T1000 (cell line): ENCODE measurements at places on chromosomes 3 and 15.
A peak's percentile ranks its signal among the peaks of the same experiment; 100 is the strongest.

GRCh38 chr3:117141812-117142211, 432.2 kb downstream of the TUSC7 start:
- DNase-seq = no peak

DNA sequence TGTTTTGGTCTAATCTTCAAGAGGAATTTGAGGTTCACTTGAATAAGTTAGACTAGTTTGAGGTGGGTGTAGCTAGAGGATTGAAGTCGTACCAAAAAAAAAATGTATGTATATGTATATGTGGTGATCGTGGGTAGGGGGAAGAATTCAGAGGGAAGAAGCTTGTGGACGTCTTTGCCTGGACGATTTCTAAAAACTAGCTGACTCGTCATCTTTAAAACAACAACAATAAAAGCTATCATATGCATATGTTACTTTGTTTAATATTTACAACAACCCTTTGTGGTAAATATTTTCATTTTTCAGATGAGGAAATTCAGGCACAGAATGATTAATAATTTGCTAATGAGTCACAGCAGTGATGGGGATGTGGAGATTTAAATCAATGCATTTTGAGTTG, 18.1 kb downstream of the RNF111 start:
- DNase-seq = no peak

DNA sequence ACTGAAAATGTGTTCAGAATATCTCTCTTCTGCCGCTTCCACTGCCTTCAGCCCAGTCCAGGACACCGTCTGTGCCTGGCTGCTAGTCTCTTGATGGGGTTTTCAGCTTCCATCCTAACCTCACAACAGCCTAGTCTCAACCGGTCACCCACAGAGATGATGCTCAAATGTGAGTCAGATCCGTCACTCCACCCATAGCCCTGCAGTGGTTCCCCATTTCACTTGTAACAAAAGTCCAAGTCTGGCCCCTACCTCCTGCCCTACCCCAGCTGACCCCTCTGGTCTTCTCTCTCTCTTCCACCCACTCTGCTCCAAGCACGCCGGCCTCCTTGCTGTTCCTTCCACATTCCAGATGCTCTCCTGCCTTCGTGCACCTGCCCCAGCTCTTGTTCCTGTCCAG, 68.1 kb downstream of the PPARG start:
- DNase-seq = no peak

- DNase-seq = no peak
These were observed 122.6 kb downstream of the LRIG1 start for GRCh38 chr3:66378256-66378655.

DNA sequence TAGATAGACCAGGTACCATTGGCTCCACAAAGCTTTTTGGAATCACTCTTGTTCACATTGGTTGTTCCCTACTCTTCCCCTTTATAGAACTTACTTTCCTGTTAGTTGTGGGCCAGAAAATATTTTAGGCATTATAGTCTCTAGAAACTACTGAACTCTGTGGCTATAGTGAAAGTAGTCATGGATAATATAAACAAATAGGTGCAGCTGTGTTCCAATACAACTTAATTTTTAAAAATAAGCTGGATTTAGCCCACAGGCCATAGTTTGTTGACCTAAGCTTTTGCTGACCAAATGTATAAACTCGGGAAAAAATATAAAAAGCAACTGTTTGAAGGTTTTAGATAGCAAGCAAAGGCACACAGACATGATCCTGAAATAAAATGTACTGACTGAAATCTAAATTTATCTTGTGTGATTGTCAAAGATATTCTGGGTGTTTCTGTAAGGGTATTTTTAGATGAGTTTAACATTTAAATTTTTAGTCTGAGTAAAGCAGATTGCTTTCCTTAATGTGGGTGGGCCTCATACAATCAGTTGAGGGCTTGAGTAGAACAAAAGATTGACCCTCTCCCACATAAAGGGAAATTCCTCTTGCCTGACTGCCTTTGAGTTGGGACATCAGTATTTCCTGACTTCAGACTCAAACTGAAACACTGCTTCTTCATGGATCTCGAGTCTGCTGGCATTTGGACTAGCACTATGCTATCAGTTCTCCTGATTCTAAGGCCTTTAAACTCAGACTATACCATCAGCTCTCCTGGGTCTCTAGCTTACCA, 13.2 kb downstream of the IQCB1 start:
- DNase-seq = no peak

- DNase-seq = no peak
These were observed 4.3 kb upstream of the LRRK1 start for GRCh38 chr15:100914876-100915275.

- DNase-seq = peak; percentile 15
These were observed 227.3 kb downstream of the ITPR1 start for GRCh38 chr3:4720316-4721075.

DNA sequence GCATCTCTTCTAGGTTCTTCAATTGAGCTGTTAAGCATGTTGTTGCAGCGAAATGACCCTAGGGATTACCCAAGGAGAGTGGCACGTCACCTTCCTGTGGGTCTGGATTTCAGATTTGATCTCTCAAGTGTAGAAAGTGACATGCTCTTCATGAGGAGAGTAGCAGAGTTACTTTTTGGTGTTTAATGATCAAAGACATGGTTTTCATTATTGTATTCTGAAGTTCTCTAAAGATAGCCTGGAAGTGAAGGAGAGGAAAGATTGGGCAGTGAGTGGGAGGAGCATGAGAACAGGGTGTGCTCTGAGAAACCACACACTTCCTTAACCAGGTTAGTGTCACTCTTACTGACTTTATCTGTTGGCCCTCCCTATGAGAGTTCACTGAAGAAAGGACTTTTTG, 153.6 kb downstream of the AKAP13 start:
- DNase-seq = no peak

GRCh38 chr3:141094790-141095545, 43.8 kb downstream of the SPSB4 start:
- no peak for DNase-seq

DNA sequence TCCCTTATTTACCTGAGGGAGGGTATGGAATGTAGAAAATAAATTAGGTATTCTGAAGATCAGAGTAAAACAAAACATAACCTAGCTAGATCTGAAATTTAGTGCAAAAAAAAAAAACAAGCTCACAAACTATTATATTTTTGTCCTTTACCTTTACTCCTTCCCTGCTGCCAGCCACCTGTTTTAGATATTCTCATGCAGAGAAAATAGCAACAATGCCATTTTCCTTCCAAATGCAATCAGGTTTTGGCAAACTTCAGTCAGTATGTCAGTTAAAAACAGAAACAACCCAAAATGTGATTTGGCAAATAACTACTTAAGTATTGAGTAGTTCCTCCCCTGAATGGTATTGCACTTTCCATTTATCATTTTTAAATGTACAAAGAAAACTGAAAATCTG, 35.8 kb downstream of the PEAK1 start:
- DNase-seq = no peak

- no peak for DNase-seq
These were observed 79.6 kb downstream of the MLH1 start for GRCh38 chr3:37072892-37073291.

GRCh38 chr3:48057521-48057920, 41.3 kb upstream of the MAP4 start:
- DNase-seq = no peak

DNA sequence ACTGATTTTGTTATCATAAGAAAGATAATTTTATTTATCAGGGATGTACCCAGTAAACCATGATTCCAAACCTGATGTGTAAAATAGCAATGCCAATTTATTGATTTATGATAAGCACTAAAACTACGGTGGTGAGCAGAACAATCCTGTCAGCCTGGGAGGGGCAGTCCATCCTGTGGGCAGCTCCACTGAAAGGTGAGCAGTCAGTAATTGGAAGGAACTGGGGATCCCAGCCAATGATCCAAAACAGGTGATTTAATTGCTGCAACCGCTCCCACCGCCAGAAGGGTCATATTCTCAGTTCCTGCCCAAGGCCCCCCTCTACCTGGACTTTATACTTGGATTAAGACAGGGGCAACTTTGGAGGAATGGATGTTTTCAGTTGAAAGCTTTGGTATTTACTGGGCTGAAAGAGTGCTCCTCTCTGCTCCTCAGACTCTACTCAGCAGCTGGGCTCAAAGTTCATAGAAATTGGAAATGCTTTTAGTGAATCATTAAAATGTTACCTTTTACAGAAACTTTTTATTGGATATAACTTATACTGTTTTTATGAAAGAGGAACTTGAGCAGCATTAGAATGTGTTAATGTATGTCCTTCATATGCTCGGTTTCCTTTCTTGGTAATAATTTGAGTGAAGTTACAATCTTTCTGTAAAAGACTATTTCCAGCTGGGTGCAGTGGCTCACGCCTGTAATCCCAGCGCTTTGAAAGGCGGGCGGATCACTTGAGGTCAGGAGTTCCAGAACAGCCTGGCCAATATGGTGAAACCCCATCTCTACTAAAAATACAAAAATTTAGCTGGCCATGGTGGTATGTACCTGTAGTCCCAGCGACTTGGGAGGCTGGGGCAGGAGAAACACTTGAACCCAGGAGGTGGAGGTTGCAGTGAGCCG, 198.6 kb upstream of the IL12A start:
- no peak for DNase-seq

GRCh38 chr15:38071211-38071972, 137.0 kb downstream of the TMCO5A start:
- DNase-seq = no peak

- DNase-seq = no peak
These were observed 157.6 kb downstream of the ATP10A start for GRCh38 chr15:25705433-25706115.

- no peak for DNase-seq
These were observed 113.7 kb upstream of the AADACL2 start for GRCh38 chr3:151620071-151620470.

GRCh38 chr3:31942446-31942845, 38.6 kb downstream of the OSBPL10 start:
- DNase-seq = no peak

DNA sequence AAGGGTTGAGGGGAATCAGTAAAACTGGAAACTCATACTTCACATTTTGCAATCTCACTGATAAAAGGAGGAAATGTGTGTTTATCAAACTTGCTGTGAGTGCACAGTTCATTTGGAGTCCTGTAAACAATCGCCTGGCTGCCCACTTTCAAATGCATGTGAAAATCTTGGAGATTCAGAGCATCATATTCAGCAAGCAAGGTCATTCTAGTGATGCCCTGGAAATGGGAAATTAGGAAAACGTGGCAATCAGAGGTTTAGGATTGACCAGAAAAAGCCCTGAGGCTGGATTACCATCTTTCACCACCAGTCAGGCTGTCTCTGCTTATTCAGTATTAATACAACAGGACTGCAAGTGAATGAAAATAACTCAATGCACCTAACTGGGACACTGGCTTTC, 23.9 kb downstream of the DPH6 start:
- DNase-seq = no peak

GRCh38 chr3:82163907-82164520, 402.6 kb upstream of the GBE1 start:
- no peak for DNase-seq

GRCh38 chr15:60070838-60071493, 66.9 kb downstream of the FOXB1 start:
- peak; percentile 15 for DNase-seq

DNA sequence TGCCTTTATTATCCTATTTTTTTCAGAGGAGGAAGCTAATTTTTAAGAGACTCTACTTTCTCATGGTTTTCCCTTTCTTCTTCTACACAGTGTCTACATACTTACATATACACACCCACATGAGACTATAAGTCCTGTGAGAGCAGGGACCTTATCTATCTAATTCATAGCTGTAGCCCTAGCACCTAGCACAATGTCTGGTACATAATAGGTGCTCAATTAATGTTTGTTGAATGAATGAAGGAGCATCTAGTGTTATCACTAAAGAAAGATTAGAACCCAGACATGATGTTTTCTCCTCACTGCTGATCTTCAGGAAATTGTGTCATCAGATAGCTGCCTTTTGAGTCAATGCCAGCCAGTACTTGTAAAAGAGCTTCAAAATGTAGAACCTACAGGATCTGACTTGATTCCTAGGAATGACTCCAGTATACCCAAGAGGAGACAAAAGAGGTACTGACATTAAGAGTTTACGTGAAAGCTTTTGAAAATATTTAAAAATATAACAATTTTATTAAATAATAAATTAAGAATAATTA, 2.5 kb downstream of the SCG5 start:
- no peak for DNase-seq

DNA sequence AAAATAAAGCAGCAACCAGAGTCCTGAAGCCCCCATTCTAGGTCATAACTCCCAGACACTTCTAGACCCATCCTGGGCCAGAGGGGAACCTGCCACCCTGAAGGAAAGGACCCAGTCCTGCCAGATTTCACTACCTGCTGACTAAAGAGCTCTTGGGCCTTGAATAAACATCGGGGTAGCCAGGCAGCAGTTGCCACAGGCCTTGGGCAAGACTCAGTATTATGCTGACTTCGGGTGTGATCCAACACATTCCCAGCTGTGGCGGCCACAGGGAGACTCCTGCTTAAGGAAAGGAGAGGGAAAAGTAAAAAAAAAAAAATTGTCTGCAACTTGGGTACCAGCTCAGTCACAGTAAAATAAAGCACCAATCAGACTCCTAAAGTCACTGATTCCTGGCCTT, 23.8 kb downstream of the NEDD4 start:
- no peak for DNase-seq

DNA sequence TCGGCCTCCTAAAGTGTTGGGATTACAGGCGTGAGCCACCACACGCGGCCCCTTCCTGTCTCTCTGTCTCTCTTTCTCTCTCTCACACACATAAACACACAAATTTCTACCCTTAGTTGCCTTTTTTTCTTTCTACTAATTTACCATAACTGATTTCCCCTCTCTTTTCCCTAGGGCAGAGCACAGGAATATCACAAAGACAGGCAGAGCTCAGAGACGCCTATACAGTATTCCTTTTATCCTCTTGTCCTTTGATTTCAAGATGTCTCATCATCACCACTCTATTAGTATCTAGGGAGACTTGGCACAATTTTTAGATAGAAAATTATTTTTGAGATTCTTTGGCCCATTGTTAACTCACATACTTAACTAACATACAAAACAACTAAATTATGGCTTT, 25.8 kb upstream of the ST3GAL6 start:
- DNase-seq = no peak

DNA sequence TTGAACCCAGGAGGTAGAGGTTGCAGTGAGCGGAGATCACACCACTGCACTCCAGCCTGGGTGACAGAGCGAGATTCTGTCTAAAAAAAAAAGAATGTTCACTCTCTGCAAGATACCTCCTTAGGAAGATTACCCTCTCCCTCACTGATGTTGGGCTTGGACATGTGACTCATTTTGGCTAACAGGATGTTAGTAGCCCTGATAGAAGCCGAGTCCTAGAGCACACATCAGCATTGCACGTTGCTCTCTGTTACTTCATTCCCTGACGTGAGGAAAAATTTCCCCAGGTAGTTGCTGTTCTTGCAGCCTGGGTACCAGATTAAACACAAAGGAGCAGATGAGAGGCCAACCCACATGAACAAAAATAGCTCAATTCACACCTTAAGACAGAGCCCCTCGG, 78.1 kb upstream of the PRICKLE2 start:
- no peak for DNase-seq

DNA sequence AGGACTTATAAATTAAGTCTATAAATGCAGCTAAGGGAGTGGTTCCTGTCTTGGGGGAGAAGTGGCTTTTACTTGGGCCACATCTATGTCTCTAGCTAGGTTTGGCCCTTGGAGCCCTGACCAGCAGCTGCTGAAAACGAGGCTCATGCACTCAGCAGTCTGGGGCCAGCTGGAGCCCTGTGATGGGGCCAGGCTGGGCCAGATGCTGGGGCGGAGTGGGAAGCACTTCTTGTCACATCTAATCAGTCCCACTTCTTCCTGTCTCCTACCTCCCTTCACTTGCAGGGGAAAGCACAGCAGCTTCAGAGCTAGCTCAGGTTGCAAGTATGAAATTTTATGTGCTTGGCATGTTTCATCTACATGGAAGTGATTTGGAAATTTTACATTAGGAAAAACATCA, 209.9 kb upstream of the ROPN1 start:
- no peak for DNase-seq
